ENCODE measurements at places on chromosomes 3 and 15. TPM values are rescaled to one million over a fixed set of nuclear protein-coding genes. Genes with fewer than 3 reads are reported as not detected.

ITIH1 gene
- not detected for total RNA-seq

SST gene
- total RNA-seq, result not detected

IFT122 gene
- total RNA-seq, result 16.8 TPM

ESYT3 gene
- 0.09 TPM for total RNA-seq

FSTL1 gene
- 542 TPM for total RNA-seq

PFN2 gene
- total RNA-seq, result 129 TPM

CTDSPL gene
- 29.7 TPM for total RNA-seq

ATG7 gene
- total RNA-seq, result 54.8 TPM

LMAN1L gene
- not detected for total RNA-seq

SLC24A5 gene
- not detected for total RNA-seq

KLF15 gene
- 0.63 TPM for total RNA-seq

PPP1R14D gene
- total RNA-seq, result not detected

RETNLB gene
- total RNA-seq, result not detected

Data from endothelial cell of coronary artery (primary cell).